ENCODE measurements at places on chromosomes 5 and 9. TPM values are rescaled to one million over a fixed set of nuclear protein-coding genes. Genes with fewer than 3 reads are reported as not detected.

Gene C5orf52
- not detected for total RNA-seq

Gene ZNF346
- 26.2 TPM for total RNA-seq

Gene ALDH7A1
- 16.4 TPM for total RNA-seq

Gene TRPM3
- 0.06 TPM for total RNA-seq

Gene ZNF782
- 1.5 TPM for total RNA-seq
